ENCODE measurements at places on chromosomes 6 and 20.

- DNase-seq, result no peak
Observed at GRCh38 chr6:129497481-129498441, 212.2 kb downstream of the ARHGAP18 start.

DNA sequence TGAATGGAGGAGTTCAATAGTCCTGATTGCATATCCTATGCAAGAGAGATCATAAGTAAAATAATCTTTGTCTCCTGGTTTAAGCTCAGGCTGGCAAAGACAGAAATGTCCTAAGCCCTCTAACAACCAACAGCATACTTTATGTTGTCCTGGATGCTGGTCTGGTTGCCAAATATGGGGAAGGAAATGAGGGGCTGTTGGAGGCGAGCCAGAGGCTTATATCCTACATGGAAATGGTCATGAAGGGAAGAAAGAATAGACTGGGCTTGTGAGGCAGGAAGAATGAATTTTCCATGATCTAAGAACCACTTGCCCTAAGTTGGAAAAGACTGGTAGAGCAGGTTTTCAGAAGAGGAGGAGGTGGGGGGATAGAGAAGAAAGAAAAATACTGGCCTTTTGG, 237.1 kb downstream of the SMOC2 start:
- DNase-seq, result no peak

- no peak for DNase-seq
Observed at GRCh38 chr6:135084001-135084915, 29.6 kb upstream of the HBS1L start.

DNA sequence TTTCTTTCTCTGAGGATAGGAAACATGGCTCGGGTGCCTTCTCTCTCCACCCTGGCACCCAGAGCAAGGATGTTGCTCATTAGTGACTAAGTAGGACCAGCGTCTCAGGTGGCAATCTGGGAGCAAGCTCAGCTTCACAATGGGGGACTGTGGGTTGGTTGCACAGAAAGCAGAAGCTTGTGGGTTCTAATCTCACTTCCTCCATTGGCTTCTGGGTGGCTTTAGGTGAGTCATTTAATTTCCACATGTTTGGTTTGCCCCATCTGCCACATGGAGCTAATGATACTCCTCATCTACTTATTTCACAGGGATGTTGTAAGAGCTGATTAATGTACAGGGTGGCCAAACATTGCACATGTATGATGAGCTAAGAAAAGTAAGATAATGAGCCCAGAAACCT, 54.8 kb upstream of the AKIRIN2 start:
- DNase-seq, result no peak

DNA sequence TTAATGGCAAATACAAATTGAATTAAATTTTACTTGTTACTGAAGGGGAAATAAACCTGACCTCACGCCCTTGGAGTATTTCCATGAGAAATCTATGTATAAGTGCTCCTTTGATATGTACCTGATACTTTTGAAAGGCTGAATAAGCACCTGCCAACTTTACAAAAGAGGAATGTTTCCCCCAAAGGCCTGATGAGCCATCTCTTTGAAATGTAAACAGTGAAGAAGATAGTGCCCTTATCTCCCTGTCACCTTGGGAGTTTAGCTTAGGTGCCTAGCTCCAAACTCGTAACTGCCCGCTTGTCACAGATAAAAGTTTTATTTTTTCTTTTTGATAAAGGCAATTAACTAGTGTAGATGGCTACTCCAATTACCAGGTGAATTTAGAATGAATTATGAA, 1.1 kb upstream of the ZNF343 start:
- no peak for DNase-seq

DNA sequence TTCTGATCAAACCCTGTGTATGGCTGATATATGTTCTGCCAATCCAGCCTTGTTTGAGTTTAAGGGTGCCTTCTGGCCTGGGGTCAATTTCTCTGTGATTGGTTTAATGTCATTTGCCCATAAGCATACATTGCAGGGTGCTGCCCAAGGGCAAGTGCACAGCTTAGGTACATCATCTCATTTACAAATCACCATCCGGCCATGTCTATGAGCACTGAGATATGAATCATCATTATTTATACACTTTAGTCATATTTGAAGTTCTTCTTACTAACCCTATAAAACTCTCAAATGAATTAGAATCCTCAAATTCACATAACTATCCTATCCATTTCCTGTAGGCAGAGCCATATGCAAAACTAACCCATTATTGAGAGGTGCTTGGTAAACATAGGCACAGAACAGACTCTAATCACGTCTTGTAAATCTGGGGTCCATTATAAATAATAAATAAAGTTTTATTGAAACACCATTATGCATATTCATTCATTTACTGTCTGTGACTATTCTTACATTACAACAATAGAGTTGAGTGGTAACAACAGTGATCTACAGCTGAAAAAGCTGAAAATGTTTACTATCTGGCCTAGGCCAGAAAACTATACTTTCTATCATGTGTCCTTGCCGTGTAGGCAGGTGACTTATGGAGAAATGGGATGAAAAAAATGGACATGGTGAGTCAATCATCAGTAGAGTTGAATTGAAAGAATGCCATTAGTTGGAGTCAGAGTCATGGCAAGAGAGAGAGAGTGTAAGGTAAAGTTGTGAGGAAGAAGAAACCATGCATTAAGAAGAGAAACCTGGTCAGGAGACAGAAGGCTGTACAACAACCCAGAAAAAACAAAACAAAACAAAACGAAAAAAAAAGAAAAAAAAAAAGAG, 25.0 kb downstream of the KCNQ5 start:
- DNase-seq, result no peak

DNA sequence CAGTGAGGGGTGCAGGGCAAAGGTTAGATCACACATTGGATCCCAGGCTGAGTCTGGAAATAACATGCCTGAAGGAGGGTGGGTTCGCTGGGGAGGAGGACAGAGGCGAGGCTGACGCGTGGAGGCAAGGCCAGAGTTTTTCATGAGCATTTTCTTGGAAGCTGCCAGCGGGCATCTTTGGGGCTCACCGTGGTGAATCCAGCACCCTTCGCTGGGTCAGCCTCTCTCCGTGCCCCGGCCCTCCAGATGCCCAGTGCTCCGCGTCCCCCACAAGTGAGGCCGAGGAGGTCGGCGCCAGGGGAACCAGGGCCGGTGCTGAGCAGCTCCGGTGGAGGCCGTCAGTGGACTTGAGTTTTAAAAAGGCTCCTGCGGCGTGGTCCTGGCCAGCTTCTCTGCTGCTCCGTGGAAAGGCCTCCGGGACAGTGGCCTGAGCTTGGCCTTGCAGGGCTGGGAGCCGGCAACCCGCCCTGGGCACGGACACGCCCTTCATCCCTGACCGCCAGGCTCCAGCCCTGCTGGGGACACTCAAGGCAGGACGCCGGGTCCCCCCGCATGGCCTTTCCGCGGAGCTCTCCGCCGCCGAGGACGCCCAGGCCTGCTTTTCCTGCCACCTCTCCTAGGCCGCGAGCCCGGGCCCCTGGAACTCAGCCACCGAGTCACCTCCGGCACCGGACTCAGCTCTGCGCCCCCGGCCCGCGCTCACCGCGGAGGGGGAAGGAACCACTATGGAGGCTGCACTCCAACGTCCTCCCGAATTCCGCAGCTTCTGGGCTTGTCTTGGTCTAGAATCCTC, 114.3 kb downstream of the THBS2 start:
- DNase-seq, result no peak

DNA sequence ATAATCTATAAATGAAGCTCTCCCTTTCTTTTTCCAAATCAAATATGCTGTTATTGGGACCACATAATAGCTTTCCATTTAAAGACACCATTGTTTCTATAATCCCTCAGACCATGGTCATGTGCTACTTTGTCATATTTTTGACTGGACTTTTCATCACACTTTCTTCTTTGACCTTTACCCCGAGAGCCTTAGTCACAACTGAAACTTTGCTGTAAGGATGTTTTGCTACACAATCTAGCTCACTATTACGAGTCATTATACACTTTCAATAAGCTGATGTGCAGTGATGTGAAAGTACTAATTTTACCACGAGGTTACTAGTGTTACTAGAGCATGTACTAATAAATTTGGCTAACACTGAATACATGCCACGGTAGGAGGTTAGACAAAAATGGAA, 367.2 kb upstream of the RUNX2 start:
- no peak for DNase-seq

- peak; percentile 70 for DNase-seq
Observed at GRCh38 chr20:62666736-62667529, 24.6 kb downstream of the SLCO4A1 start.

DNA sequence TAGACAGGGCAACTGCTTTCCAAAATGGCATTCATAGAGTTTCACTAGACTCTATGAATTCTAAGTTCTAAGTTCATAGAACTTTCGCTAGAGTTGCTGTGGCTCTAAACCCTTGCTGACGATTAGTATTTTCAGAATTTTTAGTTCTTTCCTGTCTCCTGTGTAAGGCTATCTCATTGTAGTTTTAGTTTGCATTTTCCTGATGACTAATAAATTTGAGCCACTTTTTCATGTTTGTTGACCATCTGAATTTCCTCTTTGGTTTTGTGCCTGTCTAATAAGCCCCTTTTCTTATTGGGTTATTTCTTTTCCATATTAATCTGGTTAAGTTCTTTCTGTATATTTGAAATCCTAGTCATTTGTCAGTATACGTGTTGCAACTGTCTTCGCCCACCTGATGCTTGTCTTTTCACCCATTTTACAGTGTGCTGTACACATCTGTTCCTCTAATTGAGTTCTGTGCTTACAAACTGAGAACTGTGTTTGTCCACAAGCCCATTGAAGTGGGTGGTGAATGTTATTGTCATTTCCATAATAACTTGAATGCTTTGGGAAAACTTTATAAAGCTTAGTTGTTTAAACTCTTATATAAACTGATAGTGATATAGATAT, 177.7 kb upstream of the CDYL start:
- no peak for DNase-seq

GRCh38 chr6:28251661-28252008, 434 bp downstream of the ZKSCAN4 start:
- no peak for DNase-seq

DNA sequence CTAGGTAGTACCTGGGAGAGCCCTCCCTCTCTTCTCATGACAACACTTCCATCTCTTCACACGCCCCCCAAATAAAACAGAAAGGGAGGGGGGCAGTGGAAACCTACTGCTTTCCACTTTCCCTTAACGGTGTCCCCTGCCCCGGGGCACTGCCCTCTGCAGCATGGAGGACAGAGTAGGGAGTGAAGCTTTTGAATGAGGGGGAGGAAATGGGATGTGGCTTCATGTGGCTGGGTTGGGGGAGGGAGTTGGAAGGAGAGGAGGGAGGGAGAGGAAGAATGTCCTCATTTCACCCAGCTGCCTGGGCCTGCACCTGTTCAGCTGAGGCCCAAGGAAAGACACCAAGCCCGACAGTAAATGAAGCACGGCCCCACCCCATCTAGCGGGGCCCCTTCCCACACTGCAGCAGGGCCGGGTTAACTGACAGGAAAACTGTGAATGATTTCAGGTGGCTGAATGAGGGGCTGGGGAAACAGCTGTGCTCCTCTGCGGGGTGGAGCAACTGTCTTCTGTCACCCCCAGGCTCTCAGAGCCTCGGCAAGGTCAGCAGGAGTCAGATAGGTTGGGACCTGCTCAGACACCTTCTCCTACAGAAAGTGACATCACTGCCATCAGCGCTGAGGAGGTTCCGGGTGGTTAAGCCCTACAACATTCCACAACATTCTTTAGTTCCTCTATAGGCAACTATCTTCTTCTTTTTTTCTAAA, 40.0 kb upstream of the TAF8 start:
- no peak for DNase-seq

DNA sequence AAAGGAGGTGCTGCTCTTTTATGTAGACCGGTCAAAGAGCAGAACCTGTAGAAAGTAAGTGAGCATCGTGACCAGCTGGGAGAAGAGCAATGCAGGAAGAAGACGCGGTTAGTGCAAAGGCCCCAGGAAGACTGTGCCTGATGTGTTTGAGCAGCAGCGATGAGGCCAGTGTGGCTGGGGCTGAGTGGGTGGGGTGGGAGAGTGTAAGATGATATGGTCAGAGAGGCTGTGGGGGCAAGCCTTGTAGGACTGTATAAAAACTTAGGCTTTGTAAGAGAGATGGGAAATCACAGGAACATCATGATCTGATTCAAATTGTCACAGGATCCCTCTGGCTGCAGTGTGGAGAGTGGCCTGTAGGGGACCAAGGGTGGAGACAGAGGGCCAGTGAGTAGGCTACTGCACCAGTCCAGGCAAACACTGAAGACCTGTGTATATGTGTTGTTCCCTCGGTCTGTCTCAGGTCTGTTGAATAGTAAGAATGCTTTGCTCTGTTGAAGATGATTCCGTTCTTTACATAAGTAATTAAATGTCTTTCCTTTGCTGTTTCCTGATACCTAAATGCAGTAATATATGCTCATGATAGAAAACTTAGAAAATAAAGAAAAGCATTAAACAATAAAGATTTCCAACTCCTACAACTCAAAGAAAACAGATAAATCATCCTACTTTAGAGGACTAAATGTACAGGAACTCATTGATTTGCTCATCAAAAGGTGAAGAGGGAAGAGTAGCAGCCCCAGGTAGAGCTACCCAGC, 23.6 kb upstream of the WFDC2 start:
- DNase-seq, result no peak

GRCh38 chr6:113437566-113437965, 419.6 kb upstream of the MARCKS start:
- no peak for DNase-seq

- DNase-seq, result peak; percentile 66
Observed at GRCh38 chr6:46921731-46922130, at the start of gene ADGRF5. TSS of gene ADGRF5 (minus strand) at chr6:46921938. CDS start at chr6:46906762, 15,176 bp downstream.

All from heart left ventricle (tissue), 16 donors.